ENCODE measurements at places on chromosomes 5 and 9. TPM values are rescaled to one million over a fixed set of nuclear protein-coding genes. Genes with fewer than 3 reads are reported as not detected.

Gene SPATA31C1
- not detected for total RNA-seq

Gene PCDHA9
- 0.05 TPM for total RNA-seq

Gene NOTCH1
- 23.4 TPM for total RNA-seq

Gene EXOSC3
- total RNA-seq, result 35.0 TPM

Gene CDH6
- total RNA-seq, result 1.5 TPM

Gene CFAP157
- total RNA-seq, result not detected

Gene S100Z
- total RNA-seq, result not detected

Gene PNPLA7
- 3.3 TPM for total RNA-seq

Gene PTGS1
- 135 TPM for total RNA-seq

Gene NEURL1B
- total RNA-seq, result 9.1 TPM

Gene GRIN1
- 0.29 TPM for total RNA-seq

Gene DOK3
- 2.1 TPM for total RNA-seq

Gene RACK1
- 2,627 TPM for total RNA-seq

Gene PCDHA4
- 0.24 TPM for total RNA-seq

Gene SV2C
- total RNA-seq, result not detected

Gene CARD9
- 0.88 TPM for total RNA-seq

Gene IFNB1
- total RNA-seq, result not detected

Gene KDM4C
- 12.1 TPM for total RNA-seq

Gene ANXA6
- 254 TPM for total RNA-seq

Data from cardiac ventricle fibroblast (primary cell).